ENCODE measurements at places on chromosomes 1 and 21. TPM values are rescaled to one million over a fixed set of nuclear protein-coding genes. Genes with fewer than 3 reads are reported as not detected.

IFI44L gene
- total RNA-seq, result 4.8 TPM

TSACC gene
- 0.65 TPM for total RNA-seq

FLG2 gene
- total RNA-seq, result not detected

C1QTNF12 gene
- 0.43 TPM for total RNA-seq

IGSF3 gene
- total RNA-seq, result 2.5 TPM

SEMA4A gene
- total RNA-seq, result 2.5 TPM

NTMT2 gene
- not detected for total RNA-seq

SWT1 gene
- 9.6 TPM for total RNA-seq

TCP10L gene
- 0.39 TPM for total RNA-seq

KRTAP13-4 gene
- not detected for total RNA-seq

SV2A gene
- total RNA-seq, result 9.9 TPM

ANGPTL1 gene
- total RNA-seq, result 10.1 TPM

WLS gene
- 28.6 TPM for total RNA-seq

CASZ1 gene
- total RNA-seq, result 0.43 TPM

HSPB7 gene
- 19.6 TPM for total RNA-seq

TINAGL1 gene
- 31.8 TPM for total RNA-seq

SLC22A15 gene
- 19.5 TPM for total RNA-seq

ARMH1 gene
- total RNA-seq, result 0.91 TPM

CAPZA1 gene
- total RNA-seq, result 266 TPM

LCE6A gene
- total RNA-seq, result not detected

CXADR gene
- total RNA-seq, result under 0.01 TPM

FCRL2 gene
- not detected for total RNA-seq

PLEKHN1 gene
- total RNA-seq, result 0.91 TPM

NDUFV3 gene
- total RNA-seq, result 64.4 TPM

OR2T11 gene
- not detected for total RNA-seq

NBPF15 gene
- total RNA-seq, result 42.4 TPM

SHISA4 gene
- total RNA-seq, result 21.0 TPM

LAPTM5 gene
- total RNA-seq, result 0.13 TPM

OLFML3 gene
- 104 TPM for total RNA-seq

CD101 gene
- 0.26 TPM for total RNA-seq

MTARC2 gene
- 11.2 TPM for total RNA-seq

GOLT1A gene
- total RNA-seq, result not detected

TRPM2 gene
- under 0.01 TPM for total RNA-seq

LENEP gene
- total RNA-seq, result not detected

HSD3B2 gene
- total RNA-seq, result not detected

RGS1 gene
- total RNA-seq, result 0.43 TPM

ADORA1 gene
- total RNA-seq, result 15.8 TPM

CALML6 gene
- total RNA-seq, result 0.22 TPM

CAPN8 gene
- not detected for total RNA-seq

HTR6 gene
- not detected for total RNA-seq

PDZK1IP1 gene
- not detected for total RNA-seq

RBM11 gene
- 0.13 TPM for total RNA-seq

NCF2 gene
- 1.2 TPM for total RNA-seq

HES4 gene
- 0.91 TPM for total RNA-seq

SPOCD1 gene
- 48.9 TPM for total RNA-seq

SNAPIN gene
- 53.4 TPM for total RNA-seq

RIT1 gene
- 38.8 TPM for total RNA-seq

LRRC38 gene
- total RNA-seq, result not detected

ETV3L gene
- total RNA-seq, result not detected

STIL gene
- total RNA-seq, result 12.9 TPM

RGS7 gene
- total RNA-seq, result not detected

NBPF4 gene
- total RNA-seq, result 0.11 TPM

YARS1 gene
- total RNA-seq, result 119 TPM

ATP13A2 gene
- 23.8 TPM for total RNA-seq

LYSMD1 gene
- total RNA-seq, result 9.0 TPM

HSPA6 gene
- total RNA-seq, result 1.3 TPM

DMRTA2 gene
- not detected for total RNA-seq

Data from articular chondrocyte of knee joint (primary cell).